C1 segment of cervical spinal cord (tissue), 14 donors: ENCODE measurements at places on chromosomes 11 and 22.
A peak's percentile ranks its signal among the peaks of the same experiment; 100 is the strongest.

GRCh38 chr11:43518408-43519160 lies 159.9 kb downstream of the TTC17 start:
- no peak for DNase-seq

DNA sequence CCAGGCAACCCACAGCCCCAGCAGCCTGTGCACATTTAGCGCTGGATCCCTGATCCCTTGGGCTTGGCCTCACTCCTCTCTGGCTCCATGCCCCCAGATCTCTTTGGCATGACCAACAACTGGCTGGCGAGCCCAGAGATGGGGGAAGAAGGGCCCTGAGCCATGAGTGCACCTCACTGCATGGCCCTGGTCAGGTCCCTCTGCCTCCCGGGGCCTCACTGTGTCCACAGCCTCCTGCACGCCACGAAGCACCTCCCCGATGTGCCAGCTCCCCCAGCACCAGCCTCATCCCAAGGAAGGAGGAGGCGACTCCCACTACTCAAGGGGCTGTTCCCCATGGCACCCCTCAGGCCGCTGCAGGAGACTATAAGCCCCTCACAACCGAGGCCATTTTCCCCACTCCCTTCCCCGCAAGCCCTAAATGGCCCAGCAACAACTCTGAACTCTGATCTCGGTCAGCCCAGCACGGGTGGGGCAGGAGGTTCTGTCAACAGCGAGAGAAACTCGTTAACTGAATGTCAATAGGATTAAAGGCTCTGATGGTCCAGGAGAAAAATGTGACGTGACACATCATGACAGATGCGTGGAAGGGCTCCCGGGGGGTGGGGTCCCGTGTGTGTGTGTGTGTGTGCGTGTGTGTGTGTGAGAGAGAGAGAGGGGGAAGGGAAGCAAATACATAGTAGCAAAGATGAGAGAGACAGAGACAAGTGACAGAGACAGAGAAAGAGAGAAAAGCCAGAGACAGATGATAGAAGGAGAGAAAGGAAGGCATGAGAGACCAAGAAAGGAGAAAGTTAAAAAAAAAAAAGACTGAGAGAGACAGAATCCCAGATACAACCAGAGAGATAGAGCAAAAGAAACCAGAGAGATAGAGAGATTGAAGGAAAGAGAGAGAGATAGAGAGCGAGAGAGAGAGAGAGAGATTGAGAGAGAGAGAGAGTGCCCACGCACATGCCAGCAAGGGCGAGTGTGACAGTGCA lies 28.4 kb upstream of the SYT7 start:
- no peak for DNase-seq

DNA sequence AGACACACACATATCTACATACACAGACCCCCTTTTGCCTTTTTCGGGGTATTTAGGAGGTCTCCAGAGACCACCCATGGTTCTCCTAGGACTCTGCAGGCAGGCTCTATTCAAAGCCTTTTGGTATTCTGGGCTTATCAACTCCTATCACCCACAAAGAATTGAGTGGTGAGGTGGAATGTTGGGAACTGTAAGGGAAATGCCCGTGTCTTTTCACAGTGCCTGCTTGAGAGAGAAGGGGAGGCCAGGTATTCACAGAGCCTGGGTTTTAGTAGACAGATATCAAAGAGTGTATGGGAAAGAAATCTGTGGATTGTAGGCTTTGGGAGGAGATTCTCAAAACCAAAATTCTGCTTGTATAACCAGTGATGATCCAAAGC lies 44.0 kb upstream of the CSNK2A3 start:
- DNase-seq = no peak

DNA sequence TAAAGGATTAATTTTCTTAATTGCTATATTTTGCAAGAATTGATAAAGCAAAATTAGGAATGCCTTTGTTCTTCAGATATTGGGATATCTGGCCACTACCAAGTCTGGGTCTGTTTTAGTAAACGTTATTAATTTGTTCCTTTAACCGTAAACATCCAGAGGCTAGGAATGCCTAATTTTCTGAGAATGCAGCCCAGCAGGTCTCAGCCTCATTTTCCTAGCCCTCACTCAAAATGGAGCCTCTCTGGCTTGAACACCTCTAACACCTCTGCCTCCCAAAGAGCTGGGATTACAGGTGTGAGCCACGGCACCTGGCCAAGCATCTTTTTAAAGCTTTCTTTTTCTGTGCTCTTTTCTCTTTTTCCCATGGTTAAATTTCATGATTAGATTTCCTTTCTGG lies 18.4 kb downstream of the TMEM135 start:
- no peak for DNase-seq

DNA sequence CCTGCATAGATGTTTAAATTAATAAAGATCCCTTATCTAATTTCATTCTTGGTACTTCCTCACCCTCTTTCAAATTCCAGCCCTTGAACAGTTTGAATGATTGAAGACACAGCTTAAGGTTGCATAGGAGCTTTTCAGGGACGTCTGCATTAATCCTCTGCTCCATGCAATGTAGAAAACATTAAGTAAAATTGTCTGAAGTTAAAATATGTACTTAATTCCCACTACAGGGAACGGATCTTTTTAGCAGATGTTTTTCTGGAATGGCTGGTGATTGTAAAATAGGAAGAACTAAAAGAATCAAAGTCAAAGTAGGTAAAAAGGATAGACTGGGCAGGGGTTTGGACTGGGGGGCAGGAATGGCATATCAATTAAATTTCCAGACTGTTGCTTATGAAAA lies 58.9 kb downstream of the ABTB2 start:
- no peak for DNase-seq

- peak; percentile 12 for DNase-seq
Measured at GRCh38 chr11:118820412-118821357, 29.7 kb upstream of the DDX6 start.
